Activated effector memory CD4-positive, alpha-beta T cell treated with anti-CD3 and anti-CD28 coated beads, Interleukin-2, amount 50 U/mL, for 16 hours (primary cell): ENCODE measurements at places on chromosomes 12 and 14.
A peak's percentile ranks its signal among the peaks of the same experiment; 100 is the strongest.

DNA sequence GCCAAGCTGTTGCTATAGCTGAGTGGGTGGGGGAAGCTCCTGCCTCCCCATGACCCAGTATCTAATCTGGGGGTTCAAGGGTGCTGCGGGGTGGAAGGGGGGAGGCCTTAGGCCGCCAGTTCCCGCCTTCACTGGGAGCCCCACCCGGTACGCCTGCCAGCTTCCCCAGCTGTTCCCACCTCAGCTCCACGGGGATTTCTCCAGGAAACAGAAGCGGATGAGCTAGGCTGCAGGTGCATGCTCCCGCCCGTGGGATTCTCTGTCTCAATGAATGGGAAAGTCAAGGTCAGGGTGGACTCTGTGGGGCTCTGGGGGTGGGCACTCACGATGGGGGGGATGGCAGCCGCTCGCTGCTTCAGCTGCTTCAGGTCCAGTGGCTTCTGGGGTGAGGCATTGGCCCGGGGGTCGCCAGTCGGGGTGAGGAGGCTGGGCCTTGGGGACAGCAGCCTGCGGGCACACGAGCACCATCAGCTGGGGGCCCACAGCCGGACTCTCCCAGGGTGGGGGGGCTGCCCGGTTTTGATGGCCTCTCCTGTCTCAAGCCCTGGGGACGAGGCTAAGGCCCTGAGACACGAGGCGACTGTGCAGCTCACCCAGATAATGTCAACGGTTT is 68.6 kb downstream of the RFLNA start:
- no peak for DNase-seq

DNA sequence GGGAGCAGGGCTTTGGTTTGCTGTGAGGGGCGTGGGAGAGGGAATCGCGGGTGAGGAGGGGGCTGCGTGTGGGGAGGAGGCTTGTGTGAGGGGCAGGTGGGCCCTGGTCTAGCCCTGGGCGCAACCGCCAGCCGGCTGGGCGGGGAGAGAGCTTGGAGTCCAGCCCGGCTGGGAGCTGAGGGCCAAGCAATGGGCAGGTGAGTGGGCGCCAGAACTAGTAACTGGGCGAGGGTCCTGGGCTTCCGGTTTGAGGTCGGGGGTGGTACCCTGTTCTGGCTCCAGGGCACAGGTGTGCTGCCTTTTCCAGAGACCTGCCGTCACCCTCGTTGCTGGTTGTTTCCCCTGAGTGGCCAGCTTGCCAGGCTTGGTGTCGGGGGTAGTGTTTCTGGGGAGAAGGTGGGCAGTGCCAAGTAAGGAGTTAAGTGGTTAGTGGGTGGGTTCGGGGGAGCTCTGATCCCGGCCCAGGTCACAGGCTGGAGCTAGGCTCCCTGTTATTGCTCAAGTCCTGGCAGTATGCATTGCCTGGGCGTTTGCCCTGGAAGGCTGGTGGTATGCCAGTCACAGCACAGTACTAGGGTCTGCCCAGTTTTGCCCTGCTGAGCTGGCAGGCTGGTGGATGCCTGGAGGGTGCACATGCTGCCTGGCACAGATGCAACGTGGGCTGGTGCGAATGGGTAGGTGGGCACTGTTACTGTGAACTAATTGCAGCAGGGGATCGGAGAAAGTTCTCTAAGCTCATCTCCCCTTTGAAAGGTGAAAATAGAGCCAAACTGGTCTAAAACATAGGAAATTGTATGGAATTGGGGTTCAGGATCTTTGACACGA is 683 bp downstream of the CIPC start:
- peak; percentile 72 for DNase-seq

DNA sequence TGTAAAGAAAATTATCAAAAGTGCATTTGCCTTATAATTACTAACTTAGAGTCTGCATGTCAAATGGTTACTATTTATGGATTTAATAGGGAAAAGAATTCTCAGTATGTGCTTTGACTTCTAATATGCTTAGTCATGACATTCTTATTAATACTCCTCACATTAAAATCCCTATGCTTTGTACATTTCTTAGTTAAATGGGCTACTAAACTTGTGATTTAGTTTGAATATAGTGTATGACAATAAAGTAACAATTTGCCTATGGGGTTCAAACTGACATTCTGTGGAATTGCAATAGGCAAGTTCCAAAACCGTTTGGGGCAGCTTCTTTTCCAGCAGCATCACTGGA is 361.9 kb upstream of the TMTC1 start:
- no peak for DNase-seq

GRCh38 chr12:92650228-92650822 is 52.5 kb upstream of the PLEKHG7 start:
- DNase-seq: no peak

DNA sequence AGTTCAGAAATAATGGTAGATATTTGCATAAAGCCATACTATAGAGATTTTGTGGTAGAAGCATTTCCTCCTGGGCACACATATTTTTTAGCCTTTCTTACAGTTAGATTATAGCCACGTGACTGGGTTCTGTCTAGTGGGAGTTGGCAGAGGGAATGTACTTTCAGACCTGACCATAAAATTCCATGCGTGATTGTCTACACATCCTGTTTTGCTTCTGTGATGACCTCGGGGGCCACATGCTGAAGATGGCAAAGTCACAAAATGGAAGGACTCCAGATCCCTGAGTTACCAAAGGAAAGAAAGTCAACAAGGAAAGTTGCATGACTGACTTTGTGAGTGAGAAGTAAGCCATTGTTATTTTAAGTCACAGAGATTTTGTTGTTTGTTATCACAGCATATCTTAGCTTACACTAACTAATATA is 14.6 kb upstream of the MIA2 start:
- no peak for DNase-seq

DNA sequence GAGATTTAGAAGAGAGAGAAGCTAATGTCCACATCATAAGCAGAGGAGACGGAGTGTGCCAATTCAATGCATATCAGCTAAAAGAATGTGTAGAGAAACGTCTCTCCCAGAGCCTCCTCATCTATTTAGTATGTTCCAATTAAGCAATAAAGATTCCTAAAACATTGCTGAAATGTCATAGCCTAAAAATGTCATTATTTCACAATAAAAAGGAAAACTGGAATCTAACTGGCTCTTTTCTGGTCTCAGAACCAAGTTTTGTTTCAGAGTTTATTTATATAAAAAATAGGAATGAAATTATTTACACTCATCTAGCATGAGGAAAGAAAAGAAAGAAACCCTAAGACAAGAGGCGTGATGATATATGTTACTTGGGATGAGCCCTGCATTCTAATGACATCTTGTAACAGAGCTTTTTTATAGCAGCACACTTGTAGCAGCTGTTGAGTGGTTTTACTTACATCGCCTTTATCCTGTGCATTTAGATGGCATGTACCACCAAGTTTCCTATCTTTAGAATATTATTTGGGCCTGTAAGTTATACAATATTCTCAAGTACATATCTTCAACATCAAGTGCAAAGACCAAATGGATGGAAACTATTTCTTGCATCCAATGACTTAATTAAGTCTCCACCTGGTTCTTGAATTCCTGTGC is 266.3 kb upstream of the PRKD1 start:
- no peak for DNase-seq

DNA sequence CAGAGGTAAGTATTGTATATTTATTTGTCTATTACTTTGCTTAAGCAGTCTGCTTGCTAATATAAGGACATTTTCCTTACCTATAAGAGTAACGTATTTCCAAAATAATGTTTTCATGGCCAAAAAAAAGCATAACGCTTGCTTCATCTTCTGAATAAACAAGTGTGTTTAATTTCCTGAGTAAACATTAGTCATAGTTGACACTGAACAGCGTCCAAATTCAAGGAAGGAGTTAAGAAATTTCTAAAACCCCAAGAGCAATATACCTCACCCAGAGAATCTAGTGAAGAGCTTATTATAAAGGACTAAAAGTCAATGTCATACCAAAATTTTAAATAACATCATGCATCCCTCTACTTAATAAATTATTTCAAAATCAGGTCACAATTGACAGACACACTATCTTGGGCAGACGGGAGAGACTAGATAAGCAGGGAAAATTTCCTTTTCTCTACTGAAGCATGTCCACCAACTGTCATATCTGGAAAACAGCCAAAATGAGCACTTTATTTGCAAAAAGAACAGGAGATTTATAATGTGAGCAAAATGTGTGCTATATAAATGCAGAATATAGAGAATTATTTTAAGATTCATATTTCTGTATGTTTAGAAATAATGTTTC is 25.1 kb downstream of the ANKS1B start:
- no peak for DNase-seq

DNA sequence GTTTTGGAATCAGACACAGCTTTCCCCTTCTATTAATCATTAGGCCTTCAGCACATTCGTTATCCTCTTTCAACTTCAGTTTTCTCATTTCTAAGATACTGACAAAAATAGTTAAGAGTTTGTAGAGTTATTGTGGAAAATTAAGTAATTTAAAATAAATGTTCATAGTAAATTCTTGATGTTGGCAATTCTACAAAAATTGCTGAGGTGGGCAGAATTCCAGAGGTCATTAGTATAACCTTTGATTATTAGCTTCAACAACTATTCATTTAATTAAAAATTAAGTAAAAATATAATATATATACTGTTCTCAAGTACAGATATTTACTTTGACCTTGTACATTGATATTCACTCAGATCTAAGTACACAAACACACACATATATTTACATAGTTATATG is 58.5 kb downstream of the DIO2 start:
- DNase-seq: no peak

DNA sequence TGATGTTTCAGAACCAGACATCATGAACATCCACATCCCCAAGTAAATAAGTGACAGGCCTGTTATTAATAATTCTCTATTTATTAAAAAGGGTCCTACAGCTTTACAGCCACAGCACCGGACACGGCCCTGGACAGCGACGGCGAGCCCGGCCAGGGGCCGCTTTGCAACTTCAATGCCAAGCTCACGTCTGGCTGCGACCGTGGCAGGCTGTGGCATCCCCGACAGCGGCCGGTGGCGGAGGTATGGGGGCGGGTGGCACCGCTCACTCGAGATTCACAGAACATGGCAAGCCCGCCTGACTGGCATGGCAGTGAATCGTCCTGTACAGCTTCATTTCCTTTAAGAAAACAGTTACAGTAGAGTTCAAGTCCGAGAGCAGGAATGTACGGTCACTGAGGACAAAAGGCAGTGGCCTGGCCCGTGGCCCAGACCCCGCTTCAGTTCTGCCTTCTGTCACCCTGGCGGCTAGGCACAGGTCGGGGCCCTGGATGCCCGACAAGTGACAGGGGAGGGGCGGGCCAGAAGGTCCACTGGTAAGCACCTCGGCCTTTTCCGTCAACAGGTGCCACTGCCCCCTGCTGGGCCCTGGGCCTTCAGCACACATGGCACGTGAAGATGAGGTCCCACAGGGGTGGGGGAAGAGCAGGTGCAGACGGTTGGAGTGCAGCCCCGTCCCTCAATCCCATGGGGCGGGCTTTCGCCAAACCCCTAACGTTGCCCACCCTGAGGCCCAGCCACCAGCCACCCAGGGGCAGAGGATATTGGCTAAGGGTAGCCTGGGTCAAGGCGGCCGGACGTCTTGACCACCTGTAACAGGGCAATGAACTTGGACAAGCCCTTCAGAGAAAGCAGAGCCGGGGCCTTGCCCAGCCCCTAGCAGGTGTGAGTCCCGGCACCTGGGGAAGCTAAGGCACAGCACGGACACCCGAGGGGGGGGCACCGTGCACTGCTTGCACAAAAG is 30.3 kb downstream of the HIP1R start:
- DNase-seq: no peak

GRCh38 chr14:88825078-88825458 is 617 bp downstream of the TTC8 start:
- DNase-seq: no peak

GRCh38 chr12:29066011-29066588 is 83.0 kb upstream of the FAR2 start:
- DNase-seq: peak; percentile 59

GRCh38 chr14:91375720-91376452 is 41.7 kb downstream of the CCDC88C start:
- DNase-seq: no peak

DNA sequence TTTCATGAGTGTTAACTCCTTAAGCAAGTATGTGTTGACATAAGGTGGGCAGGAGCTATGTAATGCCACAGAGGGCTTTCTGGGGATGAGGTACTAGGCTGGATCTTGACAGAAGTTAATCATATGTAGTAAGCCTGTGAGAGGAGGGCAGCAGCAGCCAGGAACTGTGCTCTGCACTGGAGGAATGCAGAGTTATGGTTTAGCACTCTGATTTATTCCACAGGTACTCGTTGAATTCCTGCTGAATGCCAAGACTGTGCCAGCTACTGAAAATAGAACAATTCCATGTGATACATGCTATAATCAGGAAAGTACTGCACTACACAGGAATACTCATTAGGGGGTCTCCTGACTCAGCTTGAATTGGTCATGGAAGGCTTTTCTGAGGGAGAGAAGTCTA is 58.7 kb downstream of the SUSD6 start:
- no peak for DNase-seq

- no peak for DNase-seq
These were observed 209.3 kb downstream of the SLC41A2 start for GRCh38 chr12:104748790-104749189.

- DNase-seq: no peak
These were observed 122.4 kb upstream of the AMIGO2 start for GRCh38 chr12:47202176-47202575.

- DNase-seq: no peak
These were observed 35.0 kb upstream of the KCNA1 start for GRCh38 chr12:4874671-4875070.

DNA sequence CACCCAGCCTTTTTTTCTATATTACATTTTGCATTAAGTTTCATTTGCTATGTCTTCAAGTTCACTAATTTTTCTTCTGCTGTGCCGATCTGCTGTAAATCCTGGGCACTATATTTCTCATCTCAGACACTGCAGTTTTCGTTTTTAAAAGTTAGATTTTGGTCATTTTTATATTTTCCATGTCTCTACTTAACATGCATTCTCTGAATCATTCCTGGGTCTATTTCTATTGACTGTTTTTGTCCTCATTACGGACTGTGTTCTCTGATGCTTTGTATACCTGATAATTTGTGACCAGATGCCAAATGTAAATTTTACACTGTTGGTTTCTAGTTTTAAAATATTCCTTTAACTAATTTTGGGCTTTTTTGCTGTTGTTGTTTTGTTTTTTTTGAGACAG is 64.5 kb downstream of the R3HDM2 start:
- DNase-seq: no peak

GRCh38 chr12:106918746-106919145 is 37.0 kb upstream of the TMEM263 start:
- DNase-seq: no peak

GRCh38 chr14:91229005-91229382 is 15.5 kb downstream of the GPR68 start:
- DNase-seq: no peak

- DNase-seq: no peak
These were observed 133.7 kb upstream of the DCN start for GRCh38 chr12:91316161-91316906.

DNA sequence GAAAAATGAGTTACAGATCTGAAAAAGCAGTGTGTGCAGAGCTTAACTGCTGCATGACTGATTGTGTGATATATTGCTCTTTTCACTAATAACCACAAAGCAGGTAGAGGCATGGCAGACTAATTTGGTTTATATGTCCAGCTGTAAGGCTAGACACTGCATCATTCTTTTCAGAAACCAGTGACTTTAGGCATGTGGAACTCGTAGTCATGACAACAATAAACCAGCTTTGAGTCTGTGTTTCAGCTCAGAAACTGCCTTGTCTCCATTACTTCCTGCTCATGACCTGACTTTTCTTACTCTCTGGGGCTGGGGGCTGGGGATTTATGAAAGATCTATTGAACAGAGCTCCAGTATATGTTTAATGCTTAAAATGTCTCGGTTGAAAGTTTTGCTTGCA is 146.8 kb upstream of the LRIG3 start:
- DNase-seq: no peak
